ENCODE measurements at places on chromosomes 6 and 20.

GRCh38 chr6:45422503-45423110 is 44.9 kb upstream of the SUPT3H start:
- peak; percentile 38 for DNase-seq

GRCh38 chr6:156943816-156944215 is 166.6 kb downstream of the ARID1B start:
- DNase-seq = no peak

DNA sequence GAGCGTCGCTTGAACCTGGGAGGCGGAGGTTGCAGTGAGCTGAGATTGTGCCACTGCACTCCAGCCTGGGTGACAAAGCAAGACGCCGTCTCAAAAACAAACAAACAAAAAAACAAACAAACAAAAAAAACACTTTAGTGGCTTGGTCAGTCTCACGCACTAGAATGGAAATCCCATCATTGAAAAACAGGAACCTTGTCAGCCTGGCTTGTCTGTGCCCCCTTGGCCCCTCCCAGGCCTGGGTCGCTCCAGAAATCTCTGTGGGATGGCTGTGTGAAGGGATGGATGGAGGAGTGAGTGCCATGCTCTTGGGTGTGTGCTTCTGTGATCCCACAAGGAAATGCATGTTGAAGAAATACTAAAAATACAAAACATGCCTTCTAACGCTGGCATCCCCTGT is 20.9 kb upstream of the NAA20 start:
- no peak for DNase-seq

DNA sequence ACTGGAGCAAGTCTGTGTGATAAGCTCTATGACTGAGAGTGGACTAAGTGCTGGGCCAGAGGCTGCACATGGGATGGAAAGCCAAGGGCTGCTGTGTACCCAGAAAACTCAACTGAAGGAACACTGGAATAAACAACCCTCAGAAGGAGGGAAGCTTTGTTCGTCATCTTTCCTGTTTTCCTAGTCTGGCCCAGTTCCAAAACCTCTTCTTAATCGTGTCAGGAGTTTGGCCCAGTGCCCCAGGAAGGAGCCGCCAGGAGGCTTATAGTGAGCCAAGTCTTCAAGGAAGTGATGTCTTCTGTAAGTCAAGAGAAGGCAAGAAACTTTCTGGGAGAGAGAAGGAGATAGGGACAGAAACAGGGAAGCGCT is 23.3 kb upstream of the TOP1 start:
- DNase-seq = no peak

GRCh38 chr6:106735136-106735633 is 105.8 kb downstream of the QRSL1 start:
- DNase-seq = no peak

GRCh38 chr6:1713016-1713600 is 103.4 kb downstream of the FOXC1 start:
- DNase-seq = no peak
